ENCODE measurements at places on chromosomes 2 and 18. TPM values are rescaled to one million over a fixed set of nuclear protein-coding genes. Genes with fewer than 3 reads are reported as not detected.

Gene PROKR1
- not detected for total RNA-seq

Gene STARD7
- 212 TPM for total RNA-seq

Gene ALPG
- not detected for total RNA-seq

Gene KIF1A
- 0.47 TPM for total RNA-seq

Gene EVX2
- not detected for total RNA-seq

DNA sequence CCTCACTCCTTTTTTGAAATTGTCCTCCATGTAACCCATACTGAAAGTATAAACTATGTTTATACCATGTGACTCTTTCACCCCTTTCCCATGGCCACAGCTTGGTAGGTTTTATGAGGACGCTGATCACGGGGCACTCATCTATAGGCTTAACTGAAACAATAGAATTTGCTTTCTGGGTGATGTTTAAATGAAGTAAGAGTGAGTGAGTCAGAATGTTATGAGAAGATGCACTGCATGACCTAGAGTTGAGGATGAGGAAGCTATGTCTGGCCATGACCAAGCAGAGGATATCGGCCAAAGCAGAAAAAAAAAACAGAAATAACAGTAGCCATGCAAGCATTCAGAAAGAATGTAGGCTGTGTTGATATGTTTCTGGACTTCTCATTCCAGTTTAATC lies 34.9 kb downstream of the SCN1A start:
- DNase-seq: no peak

- DNase-seq: no peak
Observed at GRCh38 chr2:187774551-187775071, 220.4 kb upstream of the TFPI start.

- DNase-seq: no peak
Observed at GRCh38 chr18:49487711-49488310, 777 bp upstream of the C18orf32 start.

- no peak for DNase-seq
Observed at GRCh38 chr2:127183771-127184170, 36.3 kb downstream of the CYP27C1 start.

DNA sequence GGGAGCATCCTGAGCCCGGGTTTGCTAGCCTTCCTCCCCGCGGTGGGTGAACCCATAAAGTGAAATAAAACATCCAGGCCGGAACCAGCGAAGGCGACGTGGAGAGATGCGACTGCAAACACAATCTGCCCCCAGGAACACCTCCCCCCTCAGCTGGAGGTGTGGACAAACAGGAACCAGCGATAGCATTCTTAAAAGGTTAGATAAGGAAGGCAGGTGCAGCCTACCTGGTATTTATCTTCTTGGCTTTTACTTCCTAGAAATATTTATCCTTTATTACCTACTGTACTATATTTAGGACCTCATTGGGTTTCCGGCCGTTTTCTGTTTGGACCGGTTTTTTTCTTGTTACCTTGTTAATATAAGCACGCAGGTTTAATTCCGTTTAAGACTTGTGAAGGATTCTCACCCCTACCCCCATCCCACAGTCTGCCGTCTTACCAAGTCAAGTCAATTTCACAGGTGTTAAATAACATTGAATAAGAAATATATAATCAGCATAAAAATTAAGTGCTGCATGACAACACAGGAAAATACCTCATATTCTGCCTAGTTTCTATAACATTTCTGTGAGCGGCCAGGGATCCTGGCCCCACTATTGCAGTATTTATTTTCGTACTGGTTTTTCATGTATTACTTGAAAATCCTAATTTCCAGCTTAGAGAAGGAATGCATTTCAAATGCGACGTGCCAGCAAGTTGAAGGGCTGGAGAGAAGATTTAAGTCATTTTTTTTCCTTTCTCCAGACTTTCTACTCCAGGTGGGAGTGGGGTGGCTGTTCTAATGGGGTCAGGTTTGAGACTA lies 224.0 kb upstream of the ID2 start:
- DNase-seq: peak; percentile 71

DNA sequence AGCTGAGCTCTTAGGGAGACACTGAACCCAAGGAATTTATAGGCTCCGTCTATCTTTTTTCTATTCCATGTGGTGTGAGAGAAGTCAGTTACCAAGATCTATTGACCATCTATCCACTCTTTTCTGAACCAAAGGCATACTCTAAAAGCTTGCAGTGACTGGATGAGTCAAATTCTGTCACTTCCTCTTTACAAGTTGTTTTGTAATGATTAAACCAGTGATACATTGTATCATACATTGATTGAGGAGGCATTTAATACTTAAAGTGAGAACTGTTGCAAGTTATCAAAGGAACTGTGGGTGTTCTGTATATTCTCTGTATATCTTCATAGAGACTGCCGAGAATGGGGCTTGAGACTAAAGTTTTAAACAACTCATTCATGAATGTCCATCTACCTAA lies 188.8 kb downstream of the CAMKMT start:
- DNase-seq: no peak

DNA sequence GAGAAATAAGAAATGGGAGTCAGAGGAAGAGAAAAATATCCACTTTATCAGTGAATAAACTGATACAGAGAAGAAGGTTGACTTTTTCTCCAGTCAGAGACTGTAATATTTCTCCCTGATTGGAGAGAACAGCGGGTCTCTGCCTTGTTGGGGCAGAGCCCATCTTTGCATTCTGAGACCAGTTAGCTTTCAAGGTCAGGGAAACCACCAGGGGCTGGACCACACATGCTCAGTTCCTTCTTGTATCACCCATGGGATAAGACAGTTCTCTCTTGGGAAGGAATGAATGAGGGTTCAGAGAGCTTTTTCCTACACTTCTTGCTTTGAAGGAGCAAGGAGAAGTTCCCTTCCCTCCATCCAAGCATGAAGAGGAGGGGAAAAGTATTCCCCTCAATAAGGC lies 12.2 kb downstream of the GPATCH11 start:
- no peak for DNase-seq

- DNase-seq: no peak
Observed at GRCh38 chr2:207561386-207562080, 31.8 kb downstream of the CREB1 start.

GRCh38 chr2:29759360-29759759 lies 162.0 kb downstream of the ALK start:
- no peak for DNase-seq

DNA sequence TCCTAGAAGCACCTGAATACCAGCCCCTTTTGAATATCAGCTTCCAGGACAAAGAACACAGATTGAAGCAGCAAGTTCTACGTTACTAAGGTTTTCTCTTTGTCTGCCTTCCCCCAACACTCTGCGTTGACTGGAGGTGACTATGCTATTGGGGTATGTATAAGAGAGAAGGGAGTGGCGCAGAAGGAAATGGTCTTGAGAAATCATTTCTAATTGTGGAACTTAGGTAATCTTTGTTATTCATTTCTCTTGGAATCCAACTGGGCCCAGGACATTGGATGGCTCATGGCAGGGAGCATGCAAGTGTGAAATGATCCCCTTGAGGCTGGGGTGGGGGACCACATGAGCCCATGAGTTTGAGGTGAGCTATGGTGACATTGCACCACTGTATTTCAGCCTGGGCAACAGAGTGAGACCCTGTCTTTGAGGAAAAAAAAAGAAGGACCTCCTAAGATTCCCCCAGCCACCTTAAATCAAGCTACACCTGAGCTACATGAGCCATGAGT lies 29.7 kb downstream of the XDH start:
- DNase-seq: no peak

DNA sequence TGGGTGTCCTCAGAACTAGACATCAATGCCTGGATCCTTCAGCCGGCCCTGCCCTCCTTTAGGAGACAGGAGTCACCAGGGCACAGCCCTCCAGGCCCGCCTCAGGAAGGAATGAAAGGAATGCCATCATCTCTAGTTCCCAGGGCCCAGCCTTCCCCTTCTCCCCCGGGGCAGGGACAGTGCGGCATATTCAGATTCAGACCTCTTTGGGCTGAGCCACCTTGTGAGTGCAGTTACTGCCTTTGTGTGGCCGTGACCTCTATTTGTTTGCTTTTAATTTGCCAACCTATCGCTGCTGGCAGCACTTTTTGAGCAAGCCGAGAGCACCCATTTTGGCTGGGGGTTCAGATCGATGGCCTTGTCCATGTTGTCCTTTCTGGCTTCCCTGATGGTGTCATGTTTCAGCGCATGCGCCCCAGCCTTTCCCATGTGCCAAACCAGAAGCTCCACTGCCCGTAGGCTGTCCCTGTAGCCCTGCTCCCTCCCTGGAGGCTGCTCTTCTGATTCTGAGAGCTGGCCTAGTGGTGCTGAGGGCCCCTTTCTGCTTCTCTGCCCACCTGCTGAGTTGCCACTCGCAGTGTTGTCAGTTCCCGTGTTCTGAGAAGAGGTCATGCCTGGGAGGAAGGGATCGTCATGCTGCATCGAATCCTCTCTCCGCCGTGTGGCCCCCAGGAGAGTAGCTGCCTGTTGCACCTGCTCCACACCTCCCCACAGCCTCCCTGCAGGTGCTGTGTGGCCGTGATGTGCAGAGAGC lies 10.9 kb downstream of the ANKRD23 start:
- DNase-seq: no peak

GRCh38 chr2:99261242-99261641 lies 5.8 kb upstream of the LYG2 start:
- no peak for DNase-seq

Data from activated CD4-positive, alpha-beta T cell treated with anti-CD3 and anti-CD28 coated beads, Interleukin-2, amount 10 ng/mL, durations not matched to agents 24 days and 14 days (primary cell).